ENCODE measurements at places on chromosomes 4 and X.

GRCh38 chr4:89438102-89438831, 130.7 kb upstream of the GPRIN3 start:
- DNase-seq = peak; percentile 24

DNA sequence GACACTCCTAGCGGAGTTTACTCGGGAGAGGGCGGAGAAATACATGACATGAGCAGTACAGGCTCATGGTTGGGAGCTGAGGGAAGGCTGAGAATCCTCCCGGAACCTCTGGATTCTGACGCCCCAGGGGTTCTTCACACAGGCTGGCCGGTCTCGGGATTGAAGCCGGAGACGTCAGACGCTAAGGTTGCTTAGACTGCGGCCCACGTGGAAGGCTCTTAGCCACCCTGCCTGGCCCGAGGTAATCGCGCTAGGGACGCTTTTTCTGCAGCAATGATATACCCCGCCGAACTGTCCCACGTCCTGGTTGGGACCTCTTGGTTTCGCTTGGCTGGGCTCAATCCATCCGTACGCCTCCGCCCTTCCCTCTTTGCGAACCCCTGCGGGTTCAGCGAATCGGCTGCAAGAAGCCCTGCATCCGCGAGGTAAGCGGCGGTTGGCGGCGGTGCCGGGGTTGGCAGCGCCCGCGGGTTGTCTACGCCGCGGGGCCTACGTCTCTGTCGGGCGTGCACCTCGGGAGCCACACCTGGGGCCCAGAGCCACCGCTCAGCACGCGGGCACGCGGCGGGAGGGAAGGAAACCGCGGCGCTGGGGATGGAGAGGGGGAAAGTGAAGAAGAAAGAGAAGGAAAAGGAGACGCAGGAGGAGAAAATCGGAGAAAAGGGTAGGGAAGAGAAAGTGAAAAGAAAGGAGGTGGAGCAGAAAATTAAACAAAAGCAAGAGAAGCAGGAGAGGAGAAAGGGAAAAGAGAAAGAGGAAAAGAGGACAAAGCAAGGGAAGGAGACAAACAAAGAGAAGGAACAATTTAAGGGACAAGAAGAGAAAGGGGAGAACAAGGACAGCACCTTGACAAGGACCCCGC, at the start of gene ARL9:
TSS of gene ARL9 (plus strand) at position 523 of the 862 bp plus-strand sequence. CDS start at position 595, 72 bp downstream.
- no peak for DNase-seq

DNA sequence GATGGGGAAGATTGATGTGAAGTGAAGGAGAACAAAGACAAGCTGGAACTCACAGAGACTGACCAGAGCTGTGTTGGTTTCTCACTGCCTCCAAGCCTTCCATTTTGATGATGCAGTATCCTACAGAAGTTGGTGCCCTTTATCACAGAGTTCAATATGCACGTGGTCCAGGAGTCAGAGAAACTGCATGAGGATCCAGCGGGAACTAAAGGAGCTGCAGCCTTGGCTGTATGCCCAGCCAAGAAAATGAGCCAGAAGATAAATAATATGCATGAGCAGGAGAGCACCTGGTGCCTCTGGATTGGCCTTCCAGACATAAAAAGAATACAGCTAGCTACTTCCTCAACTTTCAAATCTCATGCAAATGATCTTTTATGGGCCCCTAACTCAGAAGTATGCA, 44.3 kb upstream of the DCLK2 start:
- no peak for DNase-seq

- DNase-seq = no peak
These were observed 33.5 kb downstream of the SMS start for GRCh38 chrX:21974011-21974385.

- no peak for DNase-seq
These were observed 34.2 kb upstream of the CSN1S1 start for GRCh38 chr4:69896530-69897116.

DNA sequence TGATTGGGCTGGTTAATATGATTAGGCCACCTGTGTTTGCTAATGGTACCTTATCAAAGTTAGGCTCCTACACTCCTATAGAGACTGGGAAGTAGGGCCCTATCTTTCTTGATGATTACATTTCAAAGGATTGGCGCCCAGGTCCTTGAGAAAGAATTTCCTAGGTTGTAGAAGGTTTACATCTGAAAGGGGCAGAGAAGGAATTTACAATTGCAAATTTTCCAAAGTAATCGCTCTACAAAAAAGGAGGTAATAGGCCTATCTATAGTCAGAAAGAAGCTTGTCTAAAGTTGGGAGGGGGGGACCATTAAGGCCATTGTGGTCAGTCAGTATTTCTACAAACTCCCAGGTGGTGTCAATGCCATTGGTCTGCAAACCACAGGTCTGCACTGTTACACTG, 638.4 kb downstream of the IL1RAPL1 start:
- no peak for DNase-seq

DNA sequence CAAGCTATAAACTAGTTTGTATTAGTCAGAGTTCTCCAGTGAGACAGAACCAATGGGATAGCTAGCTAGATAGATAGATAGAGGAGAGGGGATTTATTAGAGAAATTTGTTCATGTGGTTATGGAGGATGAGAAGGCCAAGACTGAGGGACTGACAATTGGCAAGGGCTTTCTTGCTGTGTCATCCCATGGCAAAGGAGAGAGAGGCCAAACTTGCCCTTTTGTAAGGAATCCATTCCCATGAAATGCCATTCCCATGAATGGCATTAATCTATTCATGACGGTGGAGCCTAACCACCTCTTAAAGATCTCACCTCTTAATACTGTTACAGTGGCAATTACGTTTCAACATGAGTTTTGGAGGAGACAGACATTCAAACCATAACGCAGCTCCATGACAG, 58.1 kb downstream of the LINC00632 start:
- no peak for DNase-seq

DNA sequence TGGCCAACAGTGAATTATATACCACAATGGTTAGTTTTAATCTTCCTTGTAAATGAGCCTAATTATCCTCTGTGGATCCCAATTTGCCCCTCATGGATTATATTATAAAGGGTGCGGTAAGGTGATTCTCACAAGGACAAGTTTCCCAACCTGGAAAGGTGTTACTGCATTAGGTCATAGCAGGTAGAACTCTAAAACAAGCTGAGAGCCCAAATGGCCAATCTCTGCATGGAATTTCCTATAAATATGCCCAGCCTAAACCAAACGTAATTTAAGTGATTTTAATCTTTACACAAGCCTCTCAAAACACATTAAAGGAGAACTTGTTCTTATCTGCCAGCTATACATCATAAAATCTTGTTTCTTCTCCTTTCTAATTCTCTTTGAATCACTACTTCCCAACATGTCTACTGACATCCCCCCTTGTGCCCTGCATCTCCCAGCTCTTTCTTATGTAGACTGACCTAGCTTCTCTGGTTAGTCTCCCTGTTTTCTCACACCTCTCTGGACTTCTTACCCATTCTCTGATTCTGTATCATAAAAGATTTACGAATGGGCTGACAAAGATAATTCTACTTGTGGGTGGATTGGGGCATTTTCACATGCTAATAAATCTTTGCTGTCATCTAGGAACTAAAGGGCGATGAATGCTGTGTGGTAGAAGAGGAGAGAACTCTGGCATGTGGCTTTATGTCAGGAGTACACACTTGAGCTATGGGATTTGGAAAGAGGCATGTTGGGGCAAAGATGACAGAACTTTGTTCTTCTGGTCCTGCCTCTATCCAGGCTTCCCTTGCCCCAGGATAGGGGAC, 94.3 kb upstream of the PGRMC2 start:
- DNase-seq = no peak

- no peak for DNase-seq
These were observed 965 bp downstream of the PPA2 start for GRCh38 chr4:105472871-105473323.

GRCh38 chr4:40731792-40732245, 17.9 kb upstream of the NSUN7 start:
- no peak for DNase-seq

DNA sequence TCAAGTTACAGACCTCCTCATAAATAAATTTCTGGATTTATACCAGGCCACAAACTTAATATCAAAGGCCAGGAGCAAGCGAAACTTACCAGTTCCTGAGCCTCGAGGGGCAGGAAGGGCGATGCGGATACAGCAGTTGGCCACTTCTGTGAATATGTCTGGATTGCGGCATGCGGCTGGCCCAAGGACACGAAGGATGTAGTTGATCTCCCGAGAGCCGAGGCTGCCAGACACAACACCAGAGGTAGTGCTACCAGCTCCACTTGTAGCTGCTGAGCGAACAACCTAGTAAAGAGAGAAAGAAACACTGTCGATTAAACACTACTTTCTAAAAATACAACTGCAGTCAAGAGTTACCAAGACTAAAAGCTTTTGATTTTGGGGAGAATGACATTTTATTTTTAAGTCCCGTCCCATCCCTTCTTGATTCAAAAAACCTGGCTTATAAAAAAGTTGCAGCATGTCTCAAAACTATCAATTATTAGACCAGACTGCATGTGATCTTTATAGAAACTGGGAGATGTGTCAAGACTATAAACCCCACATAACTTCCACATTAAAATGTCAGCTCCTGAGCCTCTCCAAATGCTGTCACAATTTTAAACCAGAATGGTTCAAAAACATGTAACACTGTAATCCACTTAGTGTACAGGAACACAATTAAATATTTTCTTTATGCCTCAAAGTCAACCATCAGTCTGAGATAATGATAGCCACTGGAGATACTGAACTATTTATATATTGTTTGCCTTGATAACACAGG, 105.6 kb downstream of the HUWE1 start:
- DNase-seq = no peak

DNA sequence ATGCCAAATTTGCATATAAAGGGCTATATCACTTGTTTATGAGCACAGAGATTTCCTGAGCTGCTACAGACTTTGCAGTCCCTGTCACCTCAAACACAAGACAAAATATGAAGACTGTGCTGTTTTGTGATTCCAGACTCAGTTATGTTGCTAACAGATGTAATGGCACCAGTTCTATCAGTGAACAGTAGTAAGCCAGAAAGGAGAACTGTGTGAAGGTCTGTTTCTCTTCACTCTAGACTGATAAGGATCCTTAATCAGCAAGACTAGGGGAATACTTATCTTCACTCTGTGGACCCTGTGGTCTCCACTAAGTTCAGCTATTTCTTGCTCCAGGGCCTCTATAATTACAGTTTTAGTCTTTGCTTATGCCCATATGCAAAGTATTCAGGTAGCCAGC, 82.7 kb downstream of the ANXA5 start:
- no peak for DNase-seq

- DNase-seq = no peak
These were observed 1209.7 kb upstream of the PABPC4L start for GRCh38 chr4:135411251-135411650.

DNA sequence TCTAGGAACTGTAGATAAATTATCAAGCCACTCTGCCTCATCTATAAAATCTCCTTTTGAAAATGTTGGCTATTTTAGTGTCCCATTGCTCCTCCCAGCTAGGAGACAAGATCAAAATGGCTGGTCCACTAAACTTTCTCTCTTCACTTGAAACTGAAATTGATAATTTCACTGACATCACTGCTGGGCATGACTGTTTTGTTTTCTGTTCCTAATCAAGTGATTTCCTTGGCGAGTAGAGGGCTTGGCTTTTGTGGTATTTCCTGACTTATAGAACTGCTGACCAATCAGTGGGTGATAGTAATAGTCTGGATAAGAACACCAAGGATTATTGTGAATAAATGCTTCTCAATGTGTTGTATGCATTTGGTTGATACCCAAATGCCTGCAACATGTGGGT, 2152.9 kb downstream of the ARAP2 start:
- no peak for DNase-seq

DNA sequence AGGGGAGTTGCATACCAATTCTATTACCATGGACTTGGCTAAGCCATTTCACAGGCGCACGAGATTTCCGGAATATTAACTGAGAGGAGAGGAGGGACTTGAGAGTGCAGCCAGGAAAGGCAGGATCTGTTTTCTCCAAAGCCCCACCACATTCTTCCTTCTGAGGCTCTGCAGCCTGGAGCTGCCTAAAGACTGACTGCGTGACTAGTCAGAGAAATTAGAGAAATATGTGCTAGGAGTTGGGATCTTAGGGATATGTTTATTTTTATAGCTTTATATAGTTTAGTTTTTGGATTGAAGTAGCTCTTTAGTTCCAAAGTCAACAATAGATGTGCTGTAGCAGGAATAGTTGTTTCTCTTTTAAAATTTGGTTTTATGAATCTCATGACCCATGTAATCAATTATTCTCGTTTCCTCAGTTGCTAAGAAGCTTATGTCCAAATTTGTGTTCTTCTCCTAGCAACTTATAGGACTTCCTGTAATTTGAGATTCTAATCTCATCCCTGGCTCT, 300.1 kb upstream of the DDX53 start:
- no peak for DNase-seq

- no peak for DNase-seq
These were observed 7.1 kb upstream of the CNOT6L start for GRCh38 chr4:77826275-77826674.
